ENCODE measurements at places on chromosomes 3 and 15.

GRCh38 chr3:134371542-134372324 is 2.5 kb downstream of the AMOTL2 start:
- peak; percentile 42 for DNase-seq

GRCh38 chr15:36331531-36332275 is 247.7 kb upstream of the CDIN1 start:
- DNase-seq, result peak; percentile 24

GRCh38 chr15:76064375-76064774 is 4.6 kb downstream of the TMEM266 start:
- DNase-seq, result no peak

GRCh38 chr15:49082960-49083359 is 36.7 kb upstream of the SECISBP2L start:
- peak; percentile 82 for DNase-seq

GRCh38 chr3:151912028-151912427 is 38.6 kb downstream of the SUCNR1 start:
- peak; percentile 42 for DNase-seq

DNA sequence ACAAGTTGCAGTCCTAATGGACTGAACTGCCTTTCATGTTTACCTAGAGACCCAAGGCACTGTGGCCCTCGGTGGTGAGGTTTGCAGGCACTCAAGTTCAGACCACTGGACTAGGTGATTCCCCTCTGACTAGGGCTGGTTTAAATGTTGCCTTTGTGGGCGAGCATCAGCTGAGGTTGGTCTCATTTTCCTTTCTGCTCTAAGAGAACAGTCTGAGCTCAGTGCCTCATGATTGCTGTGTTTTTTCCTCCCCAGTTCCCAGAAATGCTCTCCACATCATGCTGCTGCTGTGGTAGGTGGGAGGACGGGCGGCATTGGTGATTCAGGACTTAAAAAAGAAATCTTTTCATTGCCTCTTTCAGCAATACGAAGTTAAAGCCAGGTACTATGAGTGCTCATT is 237.2 kb downstream of the MBNL1 start:
- DNase-seq, result no peak

DNA sequence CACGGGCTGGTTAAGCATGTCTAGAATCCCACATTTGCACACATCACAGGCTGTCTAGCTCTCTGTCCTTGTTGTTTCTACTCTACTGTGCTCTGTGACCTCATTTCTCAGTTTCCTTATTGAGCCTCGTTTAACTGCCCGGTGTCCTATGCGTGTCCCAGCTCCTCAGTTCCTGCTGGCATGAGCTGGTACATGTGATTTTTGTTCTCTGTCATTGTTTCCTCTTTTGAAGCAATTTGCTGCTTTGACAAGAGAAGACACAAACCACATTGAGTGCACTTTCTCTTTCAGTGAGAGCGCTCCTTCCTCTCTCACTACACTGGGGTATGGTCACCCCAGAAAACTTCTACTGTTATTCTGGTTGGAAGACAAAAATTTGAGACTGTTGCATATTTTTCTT is 563.5 kb downstream of the PDCD6IP start:
- no peak for DNase-seq

- no peak for DNase-seq
Measured at GRCh38 chr15:89504166-89504565, 7.8 kb upstream of the RHCG start.

DNA sequence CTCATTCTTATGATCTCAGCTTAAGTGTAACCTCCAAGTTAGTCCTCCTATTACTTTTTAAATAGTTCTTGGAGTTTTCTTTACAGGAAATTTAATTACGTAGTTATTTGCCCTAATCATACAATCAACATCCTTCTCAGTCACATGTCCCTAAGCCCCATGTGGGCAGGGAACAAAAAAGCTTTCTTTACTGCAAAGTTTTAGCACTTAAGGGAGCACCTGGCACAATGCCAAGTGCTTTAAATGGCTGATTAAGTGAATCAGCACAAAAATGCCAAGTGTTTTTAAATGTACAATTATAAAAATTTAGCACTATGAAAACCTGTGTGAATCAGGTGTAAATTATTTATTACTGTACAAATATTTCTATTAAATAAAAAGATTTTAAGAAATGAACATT is 445.3 kb downstream of the C3orf38 start:
- DNase-seq, result peak; percentile 0

- DNase-seq, result no peak
Measured at GRCh38 chr3:2130726-2131125, 32.1 kb downstream of the CNTN4 start.

DNA sequence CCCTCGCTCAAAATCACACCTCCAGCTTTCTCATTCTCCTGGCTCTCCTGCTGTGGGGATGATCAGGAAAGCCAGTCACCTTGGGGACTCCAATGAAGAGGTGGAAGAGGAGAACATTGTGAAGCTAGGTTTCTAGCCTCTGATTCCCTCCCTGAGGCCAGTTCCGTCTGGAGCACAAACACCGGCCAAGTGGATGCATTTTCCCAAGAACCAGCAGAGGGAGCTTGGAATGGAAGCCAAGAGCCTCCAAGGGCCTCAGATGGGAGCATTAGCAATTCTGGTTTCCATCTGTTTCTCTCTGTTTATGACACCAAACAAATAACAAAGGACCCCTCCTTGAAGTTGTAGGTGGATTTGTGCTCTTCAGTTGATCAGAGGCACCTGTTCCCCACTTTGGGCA is 40.6 kb upstream of the NMNAT3 start:
- DNase-seq, result peak; percentile 45

GRCh38 chr15:82680200-82681102 is 29.2 kb downstream of the AP3B2 start:
- DNase-seq, result no peak

GRCh38 chr3:135690664-135691063 is 274.9 kb upstream of the PPP2R3A start:
- DNase-seq, result no peak

DNA sequence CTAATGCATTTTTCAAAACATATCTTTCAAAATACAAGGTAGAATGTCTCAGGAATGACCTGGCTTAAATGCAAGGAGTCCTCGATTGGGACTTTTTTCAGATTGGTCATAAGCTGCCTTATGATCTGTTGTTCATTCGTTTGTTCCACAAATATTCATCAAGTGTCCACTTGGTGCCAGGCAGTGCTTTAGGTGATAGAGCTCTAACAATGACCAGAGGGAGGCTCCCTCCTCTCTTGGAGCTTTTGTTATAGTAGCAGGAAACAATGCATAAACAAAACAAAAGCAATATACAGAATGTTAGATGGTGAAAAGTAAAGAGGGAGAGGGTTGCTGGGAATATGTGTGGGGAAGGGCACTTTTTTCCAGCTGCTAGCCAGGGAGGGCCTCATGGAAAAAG is 156.1 kb downstream of the MCTP2 start:
- DNase-seq, result no peak

- peak; percentile 85 for DNase-seq
Measured at GRCh38 chr15:31471731-31472430, 145.2 kb downstream of the KLF13 start.

- DNase-seq, result no peak
Measured at GRCh38 chr3:100438623-100438974, 37.3 kb downstream of the LNP1 start.

DNA sequence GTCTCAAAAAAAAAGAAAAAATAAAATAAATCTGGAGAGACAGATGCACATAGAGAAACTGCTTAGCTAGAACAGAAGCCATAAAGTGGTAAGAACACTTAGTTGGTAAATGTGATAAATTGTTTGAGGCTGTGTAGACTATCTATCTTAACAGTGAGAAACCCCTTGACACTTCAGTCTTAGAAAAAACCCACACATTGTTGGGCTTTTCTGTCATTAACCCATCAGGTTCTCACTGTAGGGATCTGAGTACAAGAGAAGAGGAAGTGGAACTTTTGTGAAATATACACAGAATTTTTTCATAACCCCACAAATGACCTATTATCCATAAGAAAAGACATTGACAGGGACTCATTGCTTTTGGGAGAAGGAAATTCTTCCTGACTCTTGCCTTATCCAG is 24.4 kb downstream of the TP63 start:
- DNase-seq, result no peak

DNA sequence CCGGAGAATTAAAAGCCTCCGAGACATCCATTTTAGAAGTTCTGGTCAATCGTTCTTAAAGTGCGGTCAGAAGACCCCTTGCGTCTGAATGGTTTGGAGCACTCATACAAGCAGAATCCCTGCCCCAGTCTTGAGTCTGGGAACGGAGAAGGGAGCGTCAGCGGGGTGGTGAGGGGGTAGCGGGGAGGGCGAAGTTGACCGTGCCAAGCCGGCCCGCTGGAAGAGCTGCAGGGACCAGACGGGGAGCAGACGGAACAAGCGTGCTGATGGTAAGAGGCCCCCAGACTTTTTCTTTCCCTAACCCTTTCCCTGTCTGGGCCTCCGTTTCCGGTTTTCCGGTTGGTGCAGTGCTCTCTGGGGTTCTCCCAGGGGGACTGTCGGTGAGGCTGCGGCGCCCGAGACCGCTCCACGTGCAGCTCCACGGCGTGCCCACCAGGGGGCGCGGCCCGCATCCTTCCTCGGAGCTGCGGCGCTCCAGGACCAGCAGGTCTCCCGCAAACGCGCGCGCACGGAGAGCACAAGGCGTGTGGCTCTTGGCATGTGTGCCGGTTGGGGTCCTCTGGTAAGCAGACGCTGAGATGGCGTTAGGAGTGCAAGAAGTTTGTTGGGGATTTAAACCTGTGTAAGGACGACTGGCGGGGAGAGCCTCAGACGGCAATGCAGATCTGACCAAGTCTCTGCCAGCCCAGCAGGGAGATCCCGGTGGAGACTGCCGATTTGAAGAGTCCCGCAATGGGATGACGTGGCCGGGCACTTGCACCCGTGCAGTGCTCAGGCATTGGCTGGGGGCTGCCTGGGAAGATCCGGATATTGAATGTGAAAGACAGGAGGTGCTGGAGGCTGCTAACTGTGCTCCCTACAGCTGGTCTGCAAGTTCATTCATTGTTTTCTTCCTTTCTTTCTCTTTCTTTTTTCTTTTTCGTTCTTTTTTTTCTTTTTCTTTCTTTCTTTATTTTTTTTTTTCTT is 19.2 kb upstream of the CORO2B start:
- peak; percentile 66 for DNase-seq

GRCh38 chr15:48861813-48862431 is 16.0 kb upstream of the EID1 start:
- DNase-seq, result peak; percentile 85

- DNase-seq, result no peak
Measured at GRCh38 chr3:76307556-76307955, 522.2 kb upstream of the ZNF717 start.

DNA sequence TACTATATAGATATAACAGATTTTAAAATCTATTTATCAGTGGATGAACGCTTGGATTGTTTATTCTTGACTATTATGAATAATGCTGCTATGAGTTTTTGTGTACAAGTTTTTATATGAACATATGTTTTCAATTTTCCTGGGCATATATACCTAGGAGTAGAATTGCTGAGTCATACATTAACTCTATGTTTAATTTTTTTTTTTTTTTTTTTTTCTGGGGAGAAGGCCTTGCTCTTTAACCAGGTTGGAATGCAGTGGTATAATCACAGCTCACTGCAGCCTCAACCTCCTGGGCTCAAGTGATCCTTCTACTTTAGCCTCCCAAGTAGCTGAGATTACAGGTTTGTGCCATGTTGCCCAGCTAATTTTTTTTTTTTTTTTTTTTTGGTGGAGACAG is 9.1 kb downstream of the CIDEC start:
- DNase-seq, result peak; percentile 88

DNA sequence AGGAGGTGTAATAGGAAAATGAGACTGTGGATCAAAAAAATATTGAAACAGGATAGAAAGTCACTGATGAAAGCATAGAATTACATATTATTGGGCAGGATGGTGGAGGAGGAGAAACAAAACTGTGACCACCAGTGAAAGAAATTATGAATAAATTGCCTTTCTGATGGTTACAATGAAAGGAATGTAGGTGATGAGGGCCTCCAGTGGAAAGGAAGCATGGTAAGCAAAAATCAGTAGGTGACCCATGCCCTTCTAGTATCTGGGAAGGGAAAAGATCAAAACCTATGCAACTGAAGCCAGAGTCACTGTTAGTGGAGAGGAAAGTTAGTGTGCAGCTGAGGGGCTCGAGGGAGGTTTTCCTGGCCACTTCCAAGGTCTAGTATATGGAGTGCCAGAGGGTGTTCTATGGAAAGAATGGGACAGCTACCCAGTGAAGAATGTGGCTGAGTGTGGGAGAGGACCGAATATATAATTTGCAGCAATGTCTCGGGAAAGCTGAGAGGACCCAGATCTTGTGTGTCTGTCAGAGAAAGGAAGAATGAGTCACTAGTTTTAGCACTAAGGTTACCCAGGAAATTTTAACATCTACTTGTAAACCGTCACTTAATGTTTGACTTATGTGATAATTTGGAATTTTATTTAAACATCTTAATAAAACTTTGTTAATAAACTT is 146.2 kb downstream of the NFKBIZ start:
- DNase-seq, result peak; percentile 23

- DNase-seq, result no peak
Measured at GRCh38 chr3:9721700-9722060, 9.9 kb upstream of the BRPF1 start.

DNA sequence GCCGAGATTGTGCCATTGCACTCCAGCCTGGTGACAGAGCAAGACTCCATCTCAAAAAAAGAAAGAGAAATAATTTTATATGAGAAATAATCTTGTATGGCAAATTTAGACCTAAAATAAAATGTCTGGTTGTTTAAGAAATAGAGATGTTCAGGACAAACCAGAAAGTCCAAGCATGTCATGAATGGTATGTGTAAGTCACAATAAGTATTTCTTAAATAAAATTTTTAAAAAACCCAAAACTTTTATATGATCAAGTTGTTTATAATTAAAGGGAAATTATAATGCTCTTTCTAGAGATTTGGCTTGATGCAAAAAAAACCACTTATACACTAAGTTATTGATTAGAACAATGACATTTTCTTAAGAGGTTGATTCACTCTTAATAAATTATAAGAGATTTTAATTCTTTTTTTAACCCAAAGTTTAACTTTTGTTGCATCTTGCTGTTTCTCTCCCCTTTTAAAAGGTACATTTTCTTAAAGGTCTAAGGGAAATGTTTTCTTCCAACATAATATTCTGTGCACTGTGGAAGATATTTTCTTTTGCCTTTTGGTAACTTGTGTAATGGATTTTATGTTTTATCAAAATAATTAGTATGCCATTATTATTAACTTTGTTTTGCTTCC is 105.7 kb downstream of the RTP4 start:
- DNase-seq, result peak; percentile 34

- no peak for DNase-seq
Measured at GRCh38 chr3:48024401-48024800, 8.2 kb upstream of the MAP4 start.

- DNase-seq, result no peak
Measured at GRCh38 chr3:127822682-127823425, 539 bp upstream of the MGLL start.

DNA sequence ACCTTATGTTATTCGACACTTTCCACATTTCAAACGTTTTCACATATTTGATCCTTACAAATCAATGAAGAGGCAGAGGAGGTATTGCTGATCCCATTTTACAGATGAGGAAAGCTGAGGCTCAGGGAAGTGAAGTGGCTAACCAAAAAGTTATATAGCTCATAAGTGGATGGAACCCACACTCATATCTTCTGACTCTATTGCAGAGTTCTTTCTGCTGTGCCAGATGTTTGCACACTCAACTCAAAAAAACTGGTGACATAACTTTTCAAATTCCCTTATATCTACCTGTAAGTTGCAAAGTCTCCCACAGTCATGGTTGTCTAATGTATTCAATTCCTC is 84.0 kb upstream of the SETMAR start:
- no peak for DNase-seq

All from fibroblast of mammary gland (primary cell).